ENCODE measurements at places on chromosomes 16 and 17.

DNA sequence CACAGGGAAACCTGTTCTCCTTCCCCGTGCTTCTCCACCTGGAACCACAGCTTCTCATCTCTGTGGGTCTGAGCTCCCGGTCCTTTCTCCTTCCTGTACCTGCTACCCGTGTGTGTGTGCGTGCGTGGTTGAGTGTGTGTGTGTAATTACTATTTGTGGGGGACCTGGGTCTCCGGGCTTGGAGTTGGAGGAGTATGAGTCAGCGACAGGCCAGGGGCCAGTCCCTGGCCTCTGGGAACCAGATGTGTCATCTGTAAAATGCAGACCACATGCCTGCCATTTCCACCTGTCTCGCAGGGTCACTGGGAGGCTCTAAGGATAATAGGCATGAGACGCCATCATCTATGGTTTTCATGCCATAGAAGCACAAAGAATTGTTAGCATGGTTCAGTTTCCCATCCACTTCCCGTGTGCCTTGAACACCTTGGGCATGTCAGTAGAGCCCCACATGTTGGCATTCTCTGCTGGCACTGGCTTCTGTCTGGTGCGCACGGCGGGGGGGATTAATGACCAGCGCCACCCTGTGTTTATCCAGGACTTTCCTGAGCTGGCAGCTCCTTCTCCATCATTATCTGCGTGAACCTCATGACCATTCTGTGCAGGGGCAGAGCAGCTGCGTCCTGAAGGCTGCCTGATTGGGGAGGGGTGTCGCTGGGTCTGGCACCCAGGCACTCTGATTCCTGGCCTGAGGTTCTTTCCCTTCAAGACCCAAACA is 1.5 kb downstream of the ZNF205 start:
- no peak for DNase-seq

GRCh38 chr16:54313789-54314188 is 27.2 kb upstream of the IRX3 start:
- no peak for DNase-seq

GRCh38 chr17:1714427-1714979 is 4.3 kb upstream of the TLCD2 start:
- DNase-seq = peak; percentile 72

- DNase-seq = no peak
These were observed 4.5 kb upstream of the BRCA1 start for GRCh38 chr17:43129671-43130010.

DNA sequence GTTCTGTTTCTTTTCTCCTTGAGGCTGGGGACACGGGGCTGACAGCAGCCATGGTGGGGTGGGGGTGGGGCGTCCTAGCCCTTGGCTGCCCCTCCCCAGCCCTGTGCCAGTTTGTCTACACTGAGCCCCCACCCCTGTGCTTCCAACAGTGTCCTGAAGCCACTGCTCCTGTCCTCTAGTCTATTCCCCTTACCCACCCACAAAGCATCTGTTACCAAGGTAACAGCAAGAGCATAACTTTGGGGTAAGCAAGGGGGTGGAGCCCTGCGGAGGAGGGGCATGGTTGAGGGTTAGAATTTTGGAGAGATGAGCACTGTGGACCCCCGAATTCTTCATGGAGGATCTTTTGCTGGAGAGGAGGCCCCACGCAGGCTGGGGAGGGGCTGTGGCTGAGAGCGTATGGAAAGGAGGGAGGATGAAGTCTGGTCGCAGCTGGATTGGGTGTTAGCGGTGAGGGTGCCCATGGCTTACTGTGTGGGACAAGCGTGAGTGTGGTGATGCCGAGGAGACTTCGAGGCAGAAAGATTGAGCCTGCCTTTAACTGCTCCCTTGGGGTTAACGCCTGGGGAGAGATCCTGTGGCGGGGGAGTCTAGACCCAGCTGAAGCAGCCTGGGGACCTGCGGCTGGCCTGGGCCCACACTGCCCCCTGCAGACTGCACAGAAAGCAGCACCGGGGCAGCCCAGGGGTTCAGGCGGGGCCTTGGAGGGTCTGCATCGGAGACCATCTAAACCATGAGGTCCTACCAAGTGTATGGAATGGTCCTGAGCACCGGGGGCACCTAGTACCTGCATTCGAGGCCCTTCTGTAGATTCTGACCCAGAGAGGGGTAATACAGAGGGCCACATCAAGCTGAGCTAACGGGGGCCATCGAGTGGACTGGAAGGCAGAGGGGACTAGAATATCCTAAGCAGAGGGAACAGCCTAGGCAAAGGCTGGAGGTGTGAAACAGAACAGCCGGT is 6.1 kb upstream of the STAC2 start:
- DNase-seq = peak; percentile 25

DNA sequence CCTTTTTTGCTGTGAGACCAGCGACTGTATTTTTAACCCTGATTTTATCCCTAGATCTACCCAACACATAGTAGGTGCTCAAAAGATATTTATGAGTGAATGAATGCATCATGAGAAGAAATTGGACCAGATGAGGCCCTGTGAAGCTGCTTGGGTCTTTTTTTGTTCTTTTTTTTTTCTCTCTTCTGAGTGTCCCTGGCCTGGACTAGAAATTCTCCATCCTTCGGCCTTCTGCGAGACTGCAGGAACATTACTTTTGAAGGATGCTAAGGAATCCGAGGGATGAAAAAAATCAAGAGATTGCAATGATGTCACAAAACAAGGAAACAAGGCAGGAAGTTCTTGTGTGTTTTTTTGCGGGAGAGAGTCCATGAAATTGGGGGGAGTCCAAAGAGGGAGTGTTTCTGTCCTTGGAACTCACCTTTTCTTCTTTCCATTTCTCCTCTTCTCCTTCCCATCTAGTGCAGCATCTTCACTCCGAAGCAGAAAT is 560 bp upstream of the RUSF1 start:
- DNase-seq = peak; percentile 44

DNA sequence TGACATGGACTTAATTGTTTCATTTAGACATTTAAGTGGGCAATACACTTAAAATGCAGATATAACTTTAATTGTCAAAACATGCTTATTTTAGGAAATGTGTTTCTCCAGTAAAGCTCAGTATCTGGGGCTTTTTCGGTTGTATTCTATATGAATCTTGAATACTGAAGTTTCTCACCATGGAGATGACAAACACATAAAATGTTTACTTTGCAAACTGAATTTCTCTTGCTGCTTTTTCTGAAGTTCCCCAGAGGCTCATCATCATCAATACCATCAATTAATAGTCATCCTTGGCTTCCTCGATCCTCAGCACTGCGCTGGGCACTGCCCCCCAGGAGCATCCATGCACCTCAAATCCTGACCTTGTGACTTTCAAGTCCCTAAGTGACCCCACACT is 227.3 kb downstream of the WWOX start:
- DNase-seq = no peak

- DNase-seq = no peak
These were observed 7.1 kb downstream of the BCAR1 start for GRCh38 chr16:75244225-75244809.

GRCh38 chr16:83615141-83615952 is 192.4 kb upstream of the HSBP1 start:
- no peak for DNase-seq

DNA sequence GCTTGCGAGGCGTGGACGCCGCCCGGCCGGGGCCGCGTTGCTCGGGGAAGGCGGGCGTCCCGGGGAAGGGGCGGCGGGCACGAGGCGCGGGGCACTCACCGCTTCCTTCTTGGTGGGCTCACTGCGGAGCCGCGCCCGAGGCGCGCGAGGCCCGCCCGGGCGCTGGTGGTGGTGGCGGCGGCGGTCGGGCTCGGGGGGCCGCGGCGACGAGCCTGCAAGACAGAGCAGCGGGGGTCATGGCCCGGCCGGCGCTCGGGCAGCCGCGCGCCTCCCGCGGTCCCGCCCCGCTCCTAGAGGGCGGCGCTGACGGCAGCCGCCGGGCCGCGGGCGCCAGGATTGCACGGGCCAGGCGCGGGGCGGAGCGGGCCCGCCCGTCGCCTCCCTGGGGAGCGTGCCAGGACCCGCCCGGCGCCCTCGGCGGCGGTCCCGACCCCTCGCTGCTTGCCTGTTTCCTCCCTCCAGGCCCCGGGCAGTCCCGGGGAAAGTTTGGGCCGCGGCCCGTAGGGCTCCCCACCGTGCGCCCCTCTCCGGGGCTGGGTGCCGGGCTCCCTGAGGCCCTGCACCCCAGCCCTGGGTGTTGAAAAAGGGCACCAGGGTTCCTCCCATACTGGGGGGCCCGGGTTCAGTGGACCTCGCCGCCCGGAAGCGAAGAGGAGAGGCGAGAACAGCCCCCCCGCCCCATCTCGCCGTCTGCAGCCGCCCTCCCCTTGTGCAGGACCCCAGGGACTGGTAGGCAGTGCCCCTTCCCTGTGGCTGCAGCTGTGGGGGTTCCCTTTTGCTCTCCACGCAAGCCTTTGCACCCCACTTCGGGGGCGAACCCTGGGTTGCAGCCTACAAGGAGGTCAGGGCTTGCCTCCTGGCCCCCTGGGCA is at the start of gene C16orf74:
TSS of gene C16orf74 (minus strand) at position 270 of the 871 bp plus-strand sequence. CDS start 15,879 bp downstream, outside the sequence.
- DNase-seq = peak; percentile 30

DNA sequence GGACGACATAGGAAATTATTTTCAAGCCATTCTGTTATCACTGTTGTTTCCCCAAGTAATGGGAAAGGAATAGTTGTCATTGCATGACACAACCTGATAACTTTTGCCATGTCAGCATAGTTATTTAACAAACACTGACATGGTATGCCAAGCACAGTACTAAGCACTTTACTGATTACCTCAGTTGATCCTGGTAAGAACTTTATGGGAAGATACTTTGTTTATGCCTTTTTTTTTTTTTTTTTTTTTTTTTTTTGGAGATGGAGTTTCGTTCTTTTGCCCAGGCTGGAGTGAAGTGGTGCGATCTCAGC is 15.7 kb upstream of the PNPO start:
- no peak for DNase-seq

DNA sequence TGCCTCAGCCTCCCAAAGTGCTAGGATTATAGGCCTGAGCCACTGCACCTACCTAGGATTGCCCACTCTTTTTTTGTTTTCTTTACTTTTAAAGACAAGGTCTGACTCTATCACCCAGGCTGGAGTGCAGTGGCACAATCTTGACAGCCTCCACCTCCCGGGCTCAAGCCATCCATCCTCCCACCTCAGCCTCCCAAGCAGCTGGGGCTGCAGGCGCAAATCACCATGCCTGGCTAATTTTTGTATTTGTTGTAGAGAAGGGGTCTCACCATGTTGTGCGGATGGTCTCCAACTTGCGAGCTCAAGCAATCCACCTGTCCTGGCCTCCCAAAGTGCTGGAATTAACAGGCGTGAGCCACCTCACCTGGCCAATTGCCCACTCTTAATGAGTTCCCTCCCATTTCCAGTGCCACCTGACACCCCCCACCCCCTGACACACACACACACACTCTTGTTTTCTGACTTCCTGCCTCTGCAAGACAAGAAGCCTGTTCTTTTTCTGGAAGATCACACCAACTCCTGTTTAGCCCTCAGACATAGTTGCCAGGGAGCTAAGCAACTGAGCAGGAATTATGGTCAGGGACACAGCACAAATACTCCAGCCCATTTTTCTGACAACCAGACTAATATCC is 2.6 kb downstream of the OVCA2 start:
- no peak for DNase-seq

DNA sequence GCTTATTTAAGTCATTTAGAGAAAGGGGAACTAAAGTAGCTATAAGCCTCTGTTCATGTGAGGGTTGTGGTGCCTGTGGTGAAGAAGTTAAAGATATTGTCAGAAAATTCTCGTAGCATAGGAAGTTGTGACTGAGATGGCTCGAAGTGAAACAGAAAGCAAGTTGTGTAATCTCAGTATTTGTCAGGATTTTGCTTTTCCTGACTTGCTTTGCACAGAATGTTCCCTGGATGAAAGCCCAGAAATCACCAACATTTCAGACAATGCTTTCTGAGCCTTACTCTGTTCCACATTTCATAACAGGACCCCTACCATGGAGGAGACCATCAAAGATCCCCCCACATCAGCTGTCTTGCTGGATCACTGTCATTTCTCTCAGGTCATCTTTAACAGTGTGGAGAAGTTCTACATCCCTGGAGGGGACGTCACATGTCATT is 10.6 kb downstream of the CALCOCO2 start:
- DNase-seq = peak; percentile 36

DNA sequence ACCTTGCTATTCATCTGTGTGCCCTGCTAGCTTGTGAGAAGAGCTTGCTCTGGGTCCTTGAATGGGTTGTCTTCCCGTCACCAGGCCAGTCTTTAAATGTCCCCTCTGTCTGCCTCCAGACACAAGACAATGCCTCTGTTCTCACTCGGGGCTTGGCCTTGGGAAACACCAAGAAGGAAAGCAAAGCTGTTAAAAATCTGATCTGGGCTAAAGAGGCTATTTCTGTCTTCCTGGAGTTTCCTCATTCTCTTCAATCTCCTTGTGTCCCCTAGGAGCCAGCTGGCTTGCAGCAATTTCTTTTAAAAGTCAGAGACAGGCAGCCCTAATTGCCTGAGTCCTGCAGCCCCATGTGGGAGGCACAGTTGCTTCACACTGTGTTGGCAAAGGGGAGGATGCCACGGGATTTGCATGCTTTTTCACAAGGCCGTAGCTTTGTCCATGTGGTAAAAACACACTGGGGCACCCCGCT is 2.5 kb downstream of the DNAI2 start:
- no peak for DNase-seq

- DNase-seq = no peak
These were observed 157.3 kb downstream of the CDH13 start for GRCh38 chr16:82783933-82784572.
